DMS153 (cell line): ENCODE measurements at places on chromosomes 2 and 18.

DNA sequence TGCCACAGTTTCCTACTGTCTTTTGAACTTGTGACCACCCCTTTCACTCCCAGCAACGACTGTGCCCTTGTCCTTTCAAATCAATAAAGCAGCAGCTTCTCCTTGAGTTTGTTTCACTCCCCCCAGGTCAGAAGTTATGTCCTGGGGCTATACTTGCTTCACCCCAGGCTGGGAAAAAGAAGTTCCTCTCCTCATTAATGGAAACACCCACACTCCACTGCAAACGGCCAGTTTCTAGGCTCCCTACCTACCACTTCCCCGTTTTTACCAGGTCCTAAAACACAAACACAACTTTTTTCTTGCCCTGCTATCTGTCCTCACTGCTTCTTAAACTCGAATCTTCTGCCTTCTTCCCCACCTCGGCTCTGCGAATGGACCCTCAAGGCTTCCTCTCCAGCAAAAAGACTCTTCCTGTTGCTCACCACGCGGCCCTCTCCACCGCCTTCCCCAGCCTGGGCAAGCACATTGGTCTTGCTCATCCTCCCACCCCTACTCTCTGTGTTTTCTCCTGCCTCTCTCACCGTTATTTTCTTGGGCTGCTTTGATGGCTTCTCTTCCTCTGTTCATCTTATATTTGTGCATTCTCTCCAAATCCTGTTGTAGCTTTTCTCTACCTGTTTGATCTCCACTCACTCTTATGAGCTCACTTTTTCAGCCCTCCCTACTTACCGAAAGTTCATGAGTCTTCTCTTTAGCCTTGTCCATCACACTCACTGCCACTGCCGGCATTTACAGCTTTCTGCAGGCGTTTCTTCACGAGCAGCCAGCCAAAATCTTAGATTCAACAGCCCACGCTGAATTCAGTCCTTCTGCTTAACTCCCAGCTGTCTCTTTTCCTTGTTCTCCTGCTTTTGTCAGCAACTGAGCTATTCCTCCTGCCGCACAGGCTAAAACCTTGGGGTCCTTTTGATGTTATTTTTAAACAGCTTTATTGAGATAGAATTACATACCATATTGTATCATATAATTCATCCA lies 7.0 kb upstream of the SP5 start:
- DNase-seq, result no peak

DNA sequence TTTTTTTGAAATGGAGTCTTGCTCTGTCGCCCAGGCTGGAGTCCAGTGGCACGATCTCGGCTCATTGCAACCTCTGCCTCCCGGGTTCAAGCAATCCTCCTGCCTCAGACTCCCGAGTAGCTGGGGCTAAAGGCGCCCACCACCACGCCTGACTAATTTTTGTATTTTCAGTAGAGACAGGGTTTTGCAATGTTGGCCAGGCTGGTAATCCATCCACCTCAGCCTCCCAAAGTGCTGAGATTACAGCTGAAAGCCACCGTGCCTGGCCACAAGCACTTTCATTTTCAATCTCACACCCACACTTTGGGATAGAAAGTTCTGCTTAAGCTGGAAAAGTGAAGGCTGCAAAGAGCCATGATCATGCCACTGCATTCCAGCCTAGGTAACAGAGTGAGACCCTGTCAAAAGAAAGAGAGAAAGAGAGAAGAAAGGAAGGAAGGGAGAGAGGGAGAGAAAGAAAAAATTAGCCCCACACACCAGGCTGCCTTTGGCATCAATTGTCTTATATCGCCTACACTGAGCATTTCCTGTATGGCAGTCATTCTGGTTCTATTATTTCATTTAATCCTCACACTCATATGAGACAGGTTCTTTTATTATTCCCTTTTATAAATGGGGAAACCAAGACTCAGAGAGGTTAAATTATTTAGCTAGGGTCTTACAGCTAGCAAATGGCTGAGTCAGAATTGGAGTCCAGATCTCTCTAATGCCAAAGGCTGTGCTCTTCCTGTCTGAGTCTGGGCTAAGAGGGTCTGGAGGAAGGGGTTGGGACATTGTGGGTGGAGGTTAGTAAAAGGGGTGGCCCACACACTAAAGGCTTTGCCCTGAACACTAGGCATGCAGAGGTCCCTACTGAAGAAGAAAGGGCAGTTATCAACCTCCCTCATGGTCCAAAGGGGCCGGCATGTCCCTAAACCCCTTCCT lies 37.9 kb upstream of the PKDCC start:
- DNase-seq, result no peak

DNA sequence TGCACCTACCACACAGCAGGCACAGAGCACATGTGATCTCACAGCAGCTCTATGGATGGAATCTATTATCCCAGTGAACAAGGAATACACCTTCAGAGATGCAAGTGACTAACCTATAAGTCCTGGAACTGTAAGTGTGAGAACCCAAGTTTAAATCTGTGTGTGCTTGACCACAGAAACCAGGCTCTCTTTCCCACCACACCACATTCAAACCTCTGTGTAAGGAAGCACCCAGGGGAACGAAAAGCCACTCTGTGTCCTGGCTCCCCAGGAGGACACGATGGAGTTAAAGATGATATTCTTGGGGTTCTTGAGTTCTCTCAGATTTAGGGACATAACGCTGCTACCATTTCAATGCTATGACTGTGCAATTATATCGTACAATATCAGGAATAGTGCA lies 38.9 kb downstream of the TTR start:
- DNase-seq, result no peak

- DNase-seq, result no peak
Observed at GRCh38 chr2:106970471-106971261, 84.7 kb upstream of the ST6GAL2 start.

DNA sequence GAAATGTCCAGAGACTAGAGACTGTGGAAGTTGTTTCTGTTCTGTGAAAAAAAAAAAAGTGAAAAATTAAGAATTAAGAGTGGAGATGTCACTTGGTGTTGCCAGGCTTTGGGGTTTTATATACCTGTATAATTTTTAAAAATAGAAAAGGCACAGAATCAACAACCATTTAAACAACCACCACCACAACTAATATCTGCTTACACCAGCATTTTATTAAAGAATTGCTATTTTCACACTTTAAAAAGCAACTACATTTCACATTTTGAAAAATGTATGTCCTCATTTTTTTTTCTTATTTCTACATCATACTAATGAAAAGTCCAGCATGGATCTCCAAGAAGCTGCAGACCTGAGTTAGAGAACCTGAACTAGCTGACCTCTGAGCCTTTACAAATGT lies 167.5 kb upstream of the DTNA start:
- no peak for DNase-seq

GRCh38 chr2:158837645-158838044 lies 42.5 kb downstream of the DAPL1 start:
- no peak for DNase-seq

- DNase-seq, result no peak
Observed at GRCh38 chr2:20803226-20803682, 19.6 kb downstream of the LDAH start.

- no peak for DNase-seq
Observed at GRCh38 chr2:175442441-175442840, 260.9 kb upstream of the ATP5MC3 start.

DNA sequence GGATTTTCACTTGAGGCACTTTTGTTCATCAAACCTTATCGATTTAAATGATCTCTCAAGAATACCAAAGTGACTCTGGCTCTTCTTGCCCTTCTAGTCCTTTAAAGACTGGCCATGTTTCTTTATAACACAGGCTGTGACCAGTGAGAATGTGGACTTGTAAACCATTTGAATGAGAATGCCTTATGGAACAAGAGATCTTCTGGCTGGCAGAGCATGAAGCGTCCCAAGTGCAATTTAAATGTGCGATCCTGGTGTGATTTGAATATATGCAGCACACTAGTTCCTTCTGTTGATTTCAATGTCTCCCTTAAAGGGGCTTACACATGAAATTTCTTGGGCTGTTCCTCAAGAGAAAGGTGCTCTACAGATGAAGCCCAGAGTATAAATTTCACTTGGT lies 262.4 kb upstream of the CCDC68 start:
- DNase-seq, result no peak
